NCI-H2227 treated with DMSO at 0.1 percent for 48 hours (cell line): ENCODE measurements at places on chromosomes 4 and X.

DNA sequence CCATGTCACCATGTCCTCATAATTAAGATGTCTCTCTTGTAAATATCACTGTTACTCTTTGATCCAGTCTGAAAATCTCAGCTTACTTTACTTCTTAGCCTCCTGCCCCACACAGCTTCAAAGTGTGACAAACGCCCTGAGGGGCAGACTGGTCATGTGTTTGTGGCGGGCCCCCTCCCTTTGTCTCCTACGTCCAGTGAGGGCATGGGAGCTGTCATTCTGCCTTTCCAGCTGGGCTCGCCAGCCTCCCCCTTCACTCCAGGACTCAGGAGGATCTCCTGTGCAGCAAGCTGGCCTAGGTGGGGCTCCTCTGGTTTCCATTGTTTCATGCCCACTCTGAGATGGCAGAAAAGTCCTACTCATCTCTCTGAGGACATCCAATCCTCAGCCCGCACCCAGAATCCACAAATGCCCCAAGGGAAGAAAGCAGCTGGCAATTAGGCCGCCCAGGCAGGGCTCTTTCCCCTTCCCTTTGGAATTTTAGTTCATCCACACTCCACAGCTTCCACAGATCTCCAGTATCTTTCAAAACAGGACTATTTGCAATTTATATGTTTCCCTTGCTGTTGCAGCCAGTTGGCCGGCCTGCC lies 86.4 kb upstream of the C4orf50 start:
- DNase-seq: no peak

DNA sequence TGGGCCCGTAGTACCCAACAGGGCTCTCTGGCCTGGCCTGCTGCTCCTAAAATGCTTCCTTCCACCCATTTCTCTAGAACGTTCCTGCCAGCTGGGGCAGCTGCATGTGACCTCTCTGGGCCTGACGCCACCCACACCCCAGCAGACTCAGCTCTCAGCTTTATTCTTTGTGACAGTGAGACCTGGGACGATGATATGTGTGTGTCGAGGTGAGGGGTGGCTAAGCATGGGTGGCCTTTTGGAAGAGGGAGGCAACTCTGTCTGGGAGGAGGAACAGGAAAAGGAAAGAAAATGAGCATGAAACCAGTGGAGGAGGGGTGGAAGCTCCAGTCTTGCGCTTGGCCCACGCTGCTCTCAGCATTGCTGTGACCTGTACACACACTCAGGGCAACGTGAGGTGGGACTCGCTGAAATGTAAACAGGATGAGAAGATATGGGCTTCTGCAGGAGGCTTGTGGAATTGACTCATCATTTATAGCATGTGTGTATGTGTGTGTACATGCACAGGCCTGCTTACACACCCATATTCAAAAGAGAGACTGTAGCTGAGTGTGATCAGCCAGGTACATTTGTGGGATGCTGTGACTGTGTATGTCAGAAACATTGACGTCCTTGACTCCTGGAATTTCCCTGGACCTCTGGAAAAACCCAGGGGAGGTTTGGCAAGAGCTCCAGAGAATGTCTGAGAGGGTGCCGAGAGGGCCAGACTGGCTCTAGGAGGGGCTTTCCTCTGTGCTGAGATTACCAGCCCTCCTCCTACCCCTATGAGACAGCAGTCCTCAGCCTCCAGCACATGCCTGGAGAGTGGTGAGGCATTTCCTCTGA lies 137.9 kb downstream of the PJA1 start:
- no peak for DNase-seq

DNA sequence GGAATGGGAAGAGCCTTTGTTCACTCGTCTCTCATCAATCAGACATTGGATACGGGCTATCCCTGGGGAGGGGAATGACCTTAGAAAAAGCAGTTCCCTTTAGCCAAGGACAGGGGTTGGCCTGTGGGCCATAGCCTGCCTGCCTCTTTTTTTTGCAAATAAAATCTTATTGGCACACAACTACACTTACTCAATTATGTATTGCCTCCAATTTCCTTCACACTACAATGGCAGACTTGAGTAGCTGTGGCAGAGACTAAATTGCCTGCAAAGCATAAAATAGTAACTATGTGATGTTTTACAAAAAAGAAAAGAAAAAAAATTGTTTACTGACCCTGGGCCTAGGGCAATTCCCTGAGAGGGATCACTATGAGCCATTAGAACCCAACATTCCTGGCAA lies 23.4 kb downstream of the PPP1R2C start:
- DNase-seq: no peak

- no peak for DNase-seq
These were observed 14.5 kb downstream of the PRSS48 start for GRCh38 chr4:151291485-151291884.

GRCh38 chr4:31392923-31393322 lies 672.8 kb downstream of the PCDH7 start:
- DNase-seq: no peak

DNA sequence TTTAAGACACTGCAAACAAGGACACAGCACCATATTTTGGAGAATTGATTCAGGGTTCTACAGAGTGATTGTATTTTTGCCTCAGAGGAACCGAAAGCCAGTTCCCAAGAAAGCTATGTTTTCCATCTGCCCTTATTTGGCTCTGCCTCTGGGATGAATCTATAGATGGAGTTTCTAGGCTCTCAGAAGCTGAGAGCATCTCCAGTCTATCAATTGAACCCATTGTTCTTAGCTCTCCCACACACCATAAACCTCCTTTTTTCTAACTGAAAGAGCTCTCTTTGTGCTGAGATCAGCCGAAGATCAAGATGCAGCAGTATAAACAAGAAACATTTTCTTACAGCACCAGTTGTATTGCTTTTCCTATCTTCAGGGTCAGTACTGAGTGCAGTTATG lies 16.9 kb downstream of the PLP1 start:
- no peak for DNase-seq

- DNase-seq: no peak
These were observed 1077.3 kb downstream of the RAPGEF2 start for GRCh38 chr4:160180211-160180610.

DNA sequence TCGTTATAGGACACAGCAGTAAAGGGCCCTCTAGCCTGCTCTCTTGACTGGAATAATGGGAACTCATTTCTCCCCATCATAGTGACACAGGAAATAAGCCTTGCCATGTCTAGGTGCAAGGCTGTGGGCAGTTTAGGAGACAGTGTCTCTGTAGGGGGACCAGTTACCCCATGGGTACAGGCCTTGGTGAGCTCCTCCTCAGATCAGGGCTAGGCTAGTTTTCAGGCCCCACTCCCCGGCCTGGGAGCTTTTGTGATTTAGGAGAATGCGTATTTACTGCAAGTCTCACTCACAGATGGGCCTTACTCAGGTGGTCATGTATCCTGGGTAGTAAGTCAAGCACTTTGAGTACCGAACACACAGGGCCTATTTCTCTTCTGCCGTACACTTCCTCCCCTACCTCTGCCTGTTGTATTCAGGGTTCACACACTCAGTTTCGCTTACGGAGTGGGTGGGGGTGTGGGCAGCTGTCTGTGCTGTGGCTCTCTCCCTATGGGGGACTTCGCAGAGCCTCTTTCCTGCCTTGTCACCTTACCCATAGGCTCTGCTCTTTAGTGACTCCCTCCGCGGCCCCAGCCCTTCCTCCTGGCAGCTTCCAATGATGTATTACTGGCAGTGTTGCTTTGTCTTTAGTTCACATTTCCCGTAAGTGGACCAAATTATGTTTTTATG lies 34.2 kb downstream of the FAM193A start:
- DNase-seq: no peak

DNA sequence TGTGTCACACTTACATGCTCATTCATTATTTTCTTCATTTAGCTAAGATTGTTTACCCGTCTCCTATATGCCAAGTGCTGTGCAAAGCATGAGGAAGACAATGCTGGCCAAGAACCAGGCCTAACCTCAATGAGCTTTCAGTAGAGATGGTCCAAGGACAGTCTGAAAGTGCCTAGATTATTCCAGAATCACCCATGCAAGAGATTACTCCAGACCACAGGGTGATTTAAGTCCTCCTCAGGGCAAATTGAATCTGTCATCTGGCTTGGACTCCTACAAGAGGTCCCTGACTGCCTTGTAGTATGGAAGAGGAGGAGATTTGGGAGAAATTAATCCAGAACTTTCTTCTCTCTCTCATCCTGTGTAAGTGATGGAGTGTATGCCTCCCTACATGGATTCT lies 99.4 kb upstream of the NDP start:
- no peak for DNase-seq

GRCh38 chr4:109729117-109729717 lies 653 bp downstream of the PLA2G12A start:
- DNase-seq: no peak

DNA sequence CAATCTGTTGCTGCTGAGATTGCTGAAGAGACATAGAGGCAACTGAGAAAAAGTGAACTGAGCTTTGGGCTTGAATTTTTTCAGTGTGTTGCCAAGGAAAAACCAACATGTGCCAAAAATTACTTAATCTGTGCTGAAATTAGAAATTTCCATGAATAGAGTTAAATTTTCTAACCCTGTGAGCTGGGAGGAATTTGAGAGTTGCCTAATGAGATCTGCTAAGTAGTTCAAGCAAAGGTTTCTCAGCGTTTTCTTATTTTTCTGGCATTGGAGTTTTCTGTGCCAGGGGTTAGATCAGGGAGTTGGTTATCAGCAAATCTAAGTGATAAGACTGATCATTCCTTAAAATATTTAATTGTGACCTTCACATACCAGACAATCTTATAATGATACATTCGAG lies 457.5 kb upstream of the GNPDA2 start:
- no peak for DNase-seq

DNA sequence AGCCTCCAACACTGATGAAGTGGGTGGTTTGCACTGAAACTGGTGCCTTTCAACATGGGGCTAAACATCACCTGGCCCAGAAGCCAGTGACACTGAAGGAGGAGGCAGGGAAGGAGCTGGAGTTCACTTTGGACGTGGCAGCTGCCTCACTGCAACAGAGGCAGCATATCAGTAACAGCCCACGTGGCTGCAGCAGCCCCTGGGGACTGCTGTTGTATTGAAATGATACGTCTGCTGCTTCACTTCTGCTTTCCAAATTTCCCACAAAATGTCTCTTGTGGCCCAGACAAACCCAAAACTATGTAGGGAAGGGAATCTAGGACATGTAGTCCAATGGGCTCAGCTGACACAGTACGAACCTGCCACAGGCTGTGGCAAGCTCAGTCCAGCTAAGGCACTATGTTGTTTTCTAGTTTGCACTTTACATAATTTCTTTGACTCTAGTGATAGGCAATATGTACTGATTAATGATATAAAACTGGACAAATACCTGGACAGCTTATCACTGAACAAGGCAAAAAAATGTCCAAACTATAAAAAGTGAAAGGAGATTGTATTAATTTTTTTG lies 84.7 kb upstream of the RAPGEF2 start:
- DNase-seq: no peak

GRCh38 chr4:107689912-107690587 lies 30.0 kb downstream of the PAPSS1 start:
- no peak for DNase-seq

GRCh38 chr4:103422467-103423219 lies 224.5 kb upstream of the CENPE start:
- DNase-seq: no peak

DNA sequence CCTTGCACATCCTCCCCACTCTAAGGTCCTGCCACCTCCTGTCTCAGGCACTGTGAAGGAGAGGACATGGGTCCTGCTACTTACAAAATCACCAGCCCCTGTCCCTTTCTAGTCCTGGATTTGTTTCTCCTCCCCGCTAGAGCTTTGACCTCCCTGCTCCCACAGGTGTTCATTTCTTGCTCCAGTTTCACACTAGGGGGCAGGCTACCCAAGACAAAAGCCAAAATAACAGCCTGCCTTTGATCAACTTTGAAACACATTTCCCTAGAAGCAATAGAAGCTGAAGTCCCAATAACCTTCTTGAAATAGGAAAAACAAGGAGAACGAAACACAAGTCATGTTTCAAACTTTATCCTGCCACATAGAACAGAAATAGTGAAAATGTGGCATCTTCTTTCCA lies 164.4 kb downstream of the QDPR start:
- no peak for DNase-seq
